ENCODE measurements at places on chromosomes 6 and 20. TPM values are rescaled to one million over a fixed set of nuclear protein-coding genes. Genes with fewer than 3 reads are reported as not detected.

DNA sequence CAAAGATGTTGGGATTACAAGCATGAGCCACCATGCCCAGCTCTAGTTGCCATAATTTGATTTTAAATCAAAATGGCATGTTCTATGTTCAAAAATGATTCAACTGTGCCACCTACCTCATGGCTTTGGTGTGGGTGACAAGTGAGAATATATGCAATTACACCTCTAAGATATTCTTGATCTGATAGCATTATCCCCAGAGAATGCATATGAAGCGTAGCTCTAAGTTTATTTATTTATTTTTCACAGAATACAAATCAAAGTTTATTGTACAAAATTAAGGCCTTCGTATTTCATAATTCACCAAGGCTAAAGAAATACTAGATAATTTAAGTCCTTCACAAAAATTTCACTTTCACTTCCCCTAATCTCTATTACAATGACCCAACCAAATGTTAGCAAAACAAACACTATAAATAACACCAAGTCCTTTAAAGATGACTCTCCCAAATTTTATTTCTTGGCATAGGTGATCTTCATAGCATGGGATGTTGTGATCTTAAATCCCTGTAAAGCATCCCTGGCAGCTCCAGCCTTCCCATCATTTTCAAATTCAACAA is 205.9 kb upstream of the TAB2 start:
- DNase-seq = no peak

- DNase-seq = no peak
Observed at GRCh38 chr6:56223995-56224394, 23.4 kb downstream of the COL21A1 start.

- DNase-seq = no peak
Observed at GRCh38 chr6:91718198-91718597, 1131.3 kb upstream of the MAP3K7 start.

DNA sequence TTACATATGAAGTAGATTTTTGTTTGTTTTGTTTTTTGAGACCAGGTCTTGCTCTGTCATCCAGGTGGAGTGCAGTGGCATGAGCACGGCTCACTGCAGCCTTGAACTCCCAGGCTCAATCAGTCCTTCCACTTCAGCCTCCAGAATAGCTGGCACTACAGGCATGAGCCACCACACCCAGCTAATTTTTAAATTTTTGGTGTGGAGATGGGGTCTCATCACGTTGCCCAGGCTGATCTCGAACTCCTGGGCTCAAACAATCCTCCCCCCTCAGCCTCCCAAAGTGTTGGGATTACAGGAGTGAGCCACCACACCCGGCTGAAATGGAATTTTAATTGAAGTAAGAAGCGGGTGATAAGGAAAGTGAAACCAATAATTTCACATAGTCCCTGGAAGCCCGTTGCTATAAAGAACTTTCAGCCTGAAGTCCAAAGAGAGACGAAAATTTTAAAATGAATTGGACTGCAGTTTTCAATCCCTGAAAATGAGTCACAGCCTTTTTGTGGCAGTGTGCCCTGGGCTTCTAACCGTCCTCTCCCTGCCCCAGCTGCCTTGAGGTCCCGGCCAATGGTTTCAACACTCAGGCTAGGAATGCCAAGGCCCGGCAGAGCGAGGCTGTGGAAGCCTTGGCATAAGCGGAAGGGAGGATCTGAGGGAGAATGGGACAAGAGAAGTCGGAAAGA is 757 bp downstream of the RAET1E start:
- no peak for DNase-seq

ABRACL gene
- 112 TPM for total RNA-seq
